Ecto neural progenitor cell (in vitro differentiated cells): ENCODE measurements at places on chromosomes 6 and 20.

DNA sequence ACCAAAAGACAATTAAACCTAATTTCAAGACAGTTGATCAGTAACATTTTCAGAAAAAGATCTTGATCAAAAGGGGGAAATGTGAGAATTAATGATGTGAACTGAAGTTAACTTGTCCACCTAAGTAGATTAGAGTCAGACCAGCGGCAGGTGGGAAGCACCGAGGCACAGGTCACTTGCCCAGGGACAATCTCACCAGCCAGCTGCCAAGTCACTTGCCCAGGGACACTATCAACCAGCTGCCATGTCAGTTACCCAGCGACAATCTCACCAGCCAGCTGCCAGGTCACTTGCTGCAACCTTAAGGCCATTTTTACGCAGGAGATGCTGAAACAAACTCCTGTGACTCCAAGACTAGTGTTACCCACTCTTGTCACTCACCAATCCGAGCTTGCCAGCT is 187.6 kb upstream of the THBS2 start:
- DNase-seq, result no peak

DNA sequence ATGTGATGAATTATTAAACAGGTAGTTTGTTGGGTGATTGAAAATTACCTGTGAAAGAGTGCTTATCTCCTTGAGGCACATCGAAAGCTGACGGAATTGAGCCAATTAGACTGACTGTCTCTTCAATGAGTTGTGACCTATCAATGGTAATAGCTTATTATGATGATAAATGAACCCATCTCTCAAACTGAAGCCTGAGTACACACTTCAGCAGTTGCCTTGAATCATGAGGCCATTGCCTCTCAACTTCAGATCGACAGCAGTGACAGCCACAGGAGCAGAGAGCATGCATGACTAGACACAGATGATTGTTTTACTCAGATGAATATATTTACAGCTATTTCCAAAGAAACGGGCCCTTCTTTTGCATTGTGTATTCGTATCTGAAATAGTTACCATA is 323.9 kb downstream of the LAMA2 start:
- no peak for DNase-seq

GRCh38 chr20:57679113-57679512 is 30.7 kb downstream of the PMEPA1 start:
- DNase-seq, result no peak

DNA sequence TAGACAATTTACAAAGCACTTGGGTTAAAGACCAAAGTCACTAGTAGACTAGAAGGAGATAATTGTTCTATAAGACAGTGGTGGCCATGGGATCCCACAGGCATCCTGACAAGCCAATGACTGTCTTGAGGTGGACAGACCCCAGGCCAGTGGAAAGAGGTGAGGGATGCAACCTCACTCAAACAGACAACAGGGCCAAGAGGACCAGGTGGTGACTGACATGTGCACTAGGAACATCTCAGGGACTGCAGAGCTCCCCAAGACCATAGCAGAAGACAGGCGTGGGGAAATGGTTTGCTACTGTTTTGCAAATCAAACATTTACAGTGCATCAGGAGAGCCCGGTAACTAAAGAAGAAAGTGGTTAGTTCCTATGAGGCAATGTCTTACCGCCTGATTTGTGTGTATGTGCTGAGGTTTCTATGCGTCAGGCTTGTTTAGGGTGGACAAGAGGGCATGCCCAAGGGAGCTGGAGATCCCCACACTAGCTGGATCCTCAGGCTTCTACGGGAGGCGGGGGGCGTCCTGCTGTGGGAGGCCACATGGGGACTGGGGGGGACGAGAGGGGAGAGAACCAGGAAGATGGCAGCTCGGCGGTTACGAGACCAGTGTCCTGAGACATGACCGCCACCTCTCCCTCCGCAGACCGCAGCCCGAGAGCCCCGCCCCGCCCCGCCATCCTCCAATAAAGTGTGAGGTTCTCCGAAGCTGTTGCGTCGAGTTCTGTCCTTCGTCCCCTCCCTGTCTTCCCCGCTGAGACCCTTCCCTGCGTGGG is 623 bp upstream of the MRPS26 start:
- DNase-seq, result no peak

DNA sequence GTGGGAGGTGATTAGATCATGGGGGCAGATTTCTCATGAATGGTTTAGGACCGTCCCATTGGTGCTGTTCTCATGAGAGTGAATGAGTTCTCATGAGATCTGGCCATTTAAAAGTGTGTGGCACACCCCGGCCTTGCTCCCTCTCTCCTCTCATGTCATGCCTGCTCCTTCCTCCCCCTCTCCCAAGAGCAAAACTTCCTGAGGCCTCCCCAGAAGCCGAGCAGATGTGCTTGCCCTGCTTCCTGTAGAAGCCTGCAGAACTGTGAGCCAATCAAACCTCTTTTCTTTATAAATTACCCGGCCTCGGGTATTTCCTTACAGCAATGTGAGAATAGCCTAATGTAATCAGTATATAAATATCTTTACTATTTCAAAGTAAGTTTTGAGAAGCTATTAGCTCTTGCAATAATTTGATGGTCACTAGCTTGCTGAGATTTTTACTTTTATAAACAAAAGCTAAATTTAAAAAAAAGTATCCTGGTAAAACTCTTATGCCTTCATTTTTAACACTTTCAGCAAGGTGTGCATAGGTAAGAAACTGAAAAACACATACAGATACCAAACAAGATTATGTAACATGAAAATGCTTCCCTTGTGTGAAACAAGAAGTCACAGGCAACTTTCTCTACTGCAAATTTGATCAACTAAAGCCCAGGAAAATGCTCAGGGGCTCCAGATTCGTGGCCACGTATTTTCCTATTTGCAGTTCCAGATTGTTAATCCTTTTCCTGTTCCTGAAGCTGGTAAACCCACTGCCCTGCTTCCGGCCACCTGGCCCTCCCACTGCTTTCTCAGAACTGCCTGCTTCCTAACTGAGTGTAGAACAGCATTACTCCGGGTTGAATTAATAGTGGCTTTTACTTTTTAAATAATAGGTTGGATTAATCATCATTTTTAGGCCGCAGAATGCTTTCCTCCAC is 395.1 kb upstream of the CNR1 start:
- DNase-seq, result no peak

GRCh38 chr6:75213732-75214131 is 7.9 kb upstream of the COL12A1 start:
- DNase-seq, result no peak
